ENCODE measurements at places on chromosomes 2 and 18.
A peak's percentile ranks its signal among the peaks of the same experiment; 100 is the strongest.

- no peak for DNase-seq
Observed at GRCh38 chr2:67614454-67614853, 217.3 kb downstream of the ETAA1 start.

GRCh38 chr2:229832510-229832898 is 89.3 kb downstream of the TRIP12 start:
- no peak for DNase-seq

DNA sequence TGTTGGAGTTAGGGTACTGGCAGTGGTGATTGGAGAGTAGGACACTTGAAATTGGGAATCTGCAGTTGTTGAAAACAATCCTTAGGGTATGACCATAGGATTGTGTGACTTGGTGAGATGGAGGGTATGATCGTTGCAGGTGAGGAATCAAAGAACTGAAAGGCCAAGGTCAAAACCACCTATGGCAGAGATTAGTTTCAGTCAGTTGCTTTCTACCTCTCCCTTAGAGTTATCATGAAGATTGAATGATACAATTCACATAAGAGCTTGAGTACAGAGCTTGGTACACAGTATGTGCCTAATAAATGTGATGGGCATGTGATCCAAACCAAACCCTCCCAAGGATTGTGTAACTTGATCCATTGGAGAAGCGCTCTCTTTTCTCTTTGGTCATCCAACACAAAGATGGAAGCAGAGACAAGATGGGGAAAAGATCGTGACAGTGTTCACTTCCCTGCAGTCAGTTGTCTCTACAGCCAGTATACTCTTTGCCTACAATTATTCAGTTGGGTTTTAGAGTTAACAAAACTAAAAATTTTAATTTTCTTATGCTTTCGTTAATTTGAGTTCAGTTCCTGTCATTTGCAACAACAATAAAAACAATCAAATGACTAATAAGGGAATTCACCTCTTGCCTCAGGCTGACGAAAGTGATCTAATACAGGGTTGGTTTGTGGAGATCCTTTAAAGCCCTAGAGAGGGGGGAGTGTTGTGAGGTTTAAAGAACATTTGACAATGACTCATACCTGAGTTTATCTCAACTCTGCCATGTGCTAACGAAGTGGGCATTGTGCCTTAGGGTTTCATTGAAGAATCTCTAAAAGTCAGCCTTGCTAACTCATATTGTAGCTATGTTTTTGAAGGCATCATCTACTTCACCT is 14.8 kb upstream of the SMAD2 start:
- no peak for DNase-seq

DNA sequence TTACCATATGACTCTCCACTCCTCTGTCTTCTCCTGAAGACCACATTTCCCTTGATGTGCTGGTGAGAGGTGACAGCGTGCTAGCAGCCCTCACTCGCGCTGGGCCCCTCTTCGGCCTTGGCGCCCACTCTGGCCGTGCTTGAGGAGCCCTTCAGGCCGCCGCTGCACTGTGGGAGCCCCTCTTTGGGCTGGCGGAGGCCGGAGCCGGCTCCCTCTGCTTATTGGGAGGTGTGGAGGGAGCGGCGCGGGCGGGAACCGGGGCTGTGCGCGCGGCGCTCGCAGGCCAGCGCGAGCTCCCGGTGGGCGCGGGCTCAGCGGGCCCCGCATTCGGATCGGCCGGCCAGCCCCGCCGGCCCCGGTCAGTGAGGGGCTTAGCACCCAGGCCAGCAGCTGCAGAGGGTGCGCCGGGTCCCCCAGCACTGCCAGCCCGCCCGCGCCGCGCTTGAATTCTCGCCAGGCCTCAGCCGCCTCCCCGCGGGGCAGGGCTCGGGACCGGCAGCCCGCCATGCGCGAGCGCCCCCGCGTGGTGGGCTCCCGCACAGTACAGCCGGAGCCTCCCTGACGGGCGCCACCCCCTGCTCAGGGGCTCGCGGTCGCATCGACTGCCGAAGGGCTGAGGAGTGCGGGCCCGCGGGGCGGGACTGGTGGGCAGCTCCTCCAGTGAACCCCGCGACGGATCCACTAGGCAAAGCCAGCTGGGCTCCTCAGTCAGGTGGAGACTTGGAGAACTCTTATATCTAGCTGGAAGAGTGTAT is 246.6 kb upstream of the REG3G start:
- no peak for DNase-seq

DNA sequence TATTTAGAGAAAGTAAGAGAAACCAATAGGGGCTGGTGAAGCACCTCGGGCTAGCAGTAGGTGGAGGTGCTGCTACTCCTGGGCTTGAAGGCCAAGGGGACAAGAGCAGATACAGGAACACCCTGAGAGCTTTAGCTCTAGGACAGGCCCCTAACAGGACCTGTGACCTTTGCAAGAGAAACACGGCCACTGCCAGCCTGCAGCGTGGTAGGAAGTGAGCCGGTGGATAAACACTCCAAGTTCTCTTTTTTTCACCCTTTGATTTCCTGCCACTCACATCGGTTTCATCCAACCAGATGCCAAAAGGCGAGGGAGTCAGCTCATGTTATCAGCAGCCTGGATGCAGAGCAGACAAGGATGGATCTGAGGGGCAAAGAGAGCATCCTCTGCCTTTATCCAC is 66.8 kb upstream of the SPRED2 start:
- DNase-seq: no peak

- DNase-seq: peak; percentile 52
Observed at GRCh38 chr2:160411167-160411566, 82.4 kb downstream of the RBMS1 start.
